Ovary (tissue), 10 donors: ENCODE measurements at places on chromosomes 13 and 19.

DNA sequence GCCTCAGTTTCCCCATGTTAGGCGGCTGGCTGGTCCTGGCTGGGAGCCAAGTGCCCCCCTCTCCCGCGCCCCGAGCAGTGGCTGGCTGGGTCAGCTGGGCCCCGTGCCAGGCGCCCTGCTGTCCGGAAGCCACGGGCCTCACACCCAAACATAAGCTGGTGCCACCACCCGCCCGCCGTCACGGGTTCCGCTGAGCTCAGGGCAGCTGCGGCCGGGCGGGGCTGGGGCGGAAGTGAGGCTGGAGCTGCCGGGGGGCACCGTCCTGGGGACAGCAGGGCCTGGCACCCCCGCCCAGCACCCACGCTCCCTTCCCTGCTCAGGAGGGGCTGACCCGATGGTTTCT lies 19.3 kb downstream of the HCN2 start:
- no peak for DNase-seq

GRCh38 chr19:49188626-49189200 lies 31.1 kb downstream of the TRPM4 start:
- no peak for DNase-seq

DNA sequence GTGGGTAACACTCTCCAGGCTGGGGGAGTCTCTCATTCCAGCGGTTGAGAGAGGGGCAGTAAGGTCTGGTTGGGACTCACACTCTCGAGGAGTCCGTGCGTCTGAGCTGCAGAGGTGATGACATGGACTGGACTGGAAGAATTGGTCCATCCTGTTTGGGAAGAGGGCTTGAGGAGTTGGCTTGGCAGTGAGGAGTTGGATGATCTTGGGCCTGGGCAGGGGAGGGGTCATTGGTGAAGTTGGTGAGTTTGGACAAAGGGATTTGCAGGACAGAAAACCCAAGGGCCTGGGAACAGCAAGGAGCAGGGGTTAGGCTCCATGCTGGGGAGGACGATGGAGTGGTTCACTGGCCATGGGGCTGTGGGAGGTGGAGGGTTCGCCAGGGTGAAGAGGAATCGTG lies 3.7 kb downstream of the PPP1R37 start:
- DNase-seq: no peak

DNA sequence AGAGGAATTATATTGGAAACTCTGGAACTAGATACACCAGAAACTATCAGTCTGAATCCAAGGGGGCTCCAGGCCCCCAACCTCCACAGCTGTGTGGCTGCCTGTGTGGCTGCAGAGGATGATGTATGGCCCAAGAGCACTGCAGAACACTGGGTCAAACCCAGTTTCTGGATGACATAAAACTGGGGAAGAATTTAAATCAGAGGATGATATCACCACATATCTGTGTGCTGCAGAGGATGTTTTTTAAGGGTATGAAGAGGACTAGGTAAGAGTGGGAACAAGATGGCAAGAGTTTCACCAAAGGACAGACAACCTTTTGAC lies 226.4 kb downstream of the SUCLA2 start:
- no peak for DNase-seq

- DNase-seq: no peak
These were observed 5.5 kb upstream of the GALP start for GRCh38 chr19:56170261-56170660.

DNA sequence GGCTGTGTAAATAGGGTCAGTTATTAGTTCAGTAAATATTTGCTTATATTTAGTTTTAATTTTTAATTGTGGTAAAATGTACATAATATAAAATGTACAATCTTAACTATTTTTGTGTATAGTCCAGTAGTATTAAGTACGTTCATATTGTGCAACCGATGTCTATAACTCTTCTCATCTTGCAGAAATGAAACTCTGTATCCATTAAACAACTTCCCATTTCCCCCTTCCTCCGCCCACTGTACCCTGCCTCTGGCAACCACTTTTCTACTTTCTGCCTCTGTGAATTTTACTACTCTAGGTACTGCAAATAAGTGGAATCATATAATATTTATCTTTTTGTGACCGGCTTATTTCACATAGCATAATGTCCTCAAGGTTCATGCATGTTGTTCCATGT lies 24.4 kb downstream of the UBAC2 start:
- no peak for DNase-seq

GRCh38 chr19:41691268-41691970 lies 3.3 kb upstream of the CEACAM7 start:
- DNase-seq: no peak

GRCh38 chr13:40377783-40378182 lies 288.7 kb downstream of the FOXO1 start:
- no peak for DNase-seq

GRCh38 chr13:75566658-75567057 lies 17.1 kb downstream of the UCHL3 start:
- no peak for DNase-seq

DNA sequence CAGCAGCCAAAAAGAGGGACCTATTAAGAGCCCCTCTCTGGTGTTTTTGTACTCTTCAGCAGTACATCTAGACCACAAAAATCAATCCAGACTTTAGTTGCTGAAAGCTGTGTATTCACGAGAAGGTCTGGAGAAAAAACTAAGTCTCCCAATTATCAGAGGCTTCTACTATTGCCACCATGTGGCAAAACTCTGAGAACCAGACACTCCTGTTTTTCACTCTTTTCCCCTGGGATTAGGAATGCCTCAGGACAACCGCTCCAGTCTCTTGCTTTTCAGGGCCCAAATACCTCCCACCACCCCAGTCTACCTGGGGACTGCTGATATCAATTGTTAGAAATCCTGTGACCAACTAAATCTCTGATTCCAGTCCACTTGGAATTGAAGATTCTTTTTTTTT lies 30.1 kb upstream of the OBI1 start:
- no peak for DNase-seq
